ENCODE measurements at places on chromosomes 1 and 21. TPM values are rescaled to one million over a fixed set of nuclear protein-coding genes. Genes with fewer than 3 reads are reported as not detected.

DNA sequence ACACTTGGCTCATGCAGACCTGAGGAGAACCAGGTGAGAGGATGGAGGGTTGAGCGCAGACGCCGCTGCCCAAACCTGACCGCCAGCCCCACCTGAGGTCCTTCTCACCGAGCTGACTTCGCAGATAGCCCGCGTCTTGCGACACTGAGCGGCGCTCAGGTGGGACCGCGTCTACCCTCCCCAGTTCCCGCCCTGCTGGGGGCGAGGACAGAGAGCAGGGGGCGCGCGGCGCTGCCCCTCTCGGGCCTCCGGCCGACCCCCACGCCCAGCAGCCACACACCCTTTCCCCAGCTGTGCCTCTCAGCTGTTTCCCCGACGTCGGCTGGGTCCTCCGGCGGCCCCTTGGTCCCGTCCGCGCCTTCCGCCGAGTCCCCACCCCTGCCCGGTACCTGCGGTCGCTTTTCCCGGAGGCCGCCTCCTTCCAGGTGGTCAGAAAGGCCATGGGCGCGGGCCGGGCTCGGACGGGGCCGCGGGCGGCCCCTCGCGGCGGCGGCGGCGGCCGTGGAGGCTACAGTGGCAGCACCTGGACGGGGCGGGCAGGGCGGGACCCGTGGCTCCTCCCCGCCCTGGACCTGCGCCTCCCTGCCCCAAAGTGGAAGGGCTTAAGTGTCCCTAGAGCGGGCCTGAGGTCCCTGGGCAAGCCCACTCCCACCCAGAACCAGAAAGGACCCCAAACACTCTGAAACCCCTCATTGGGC lies 14.4 kb upstream of the TTC39A start:
- DNase-seq, result no peak

GRCh38 chr21:33690874-33691273 lies 48.6 kb downstream of the ITSN1 start:
- no peak for DNase-seq

DNA sequence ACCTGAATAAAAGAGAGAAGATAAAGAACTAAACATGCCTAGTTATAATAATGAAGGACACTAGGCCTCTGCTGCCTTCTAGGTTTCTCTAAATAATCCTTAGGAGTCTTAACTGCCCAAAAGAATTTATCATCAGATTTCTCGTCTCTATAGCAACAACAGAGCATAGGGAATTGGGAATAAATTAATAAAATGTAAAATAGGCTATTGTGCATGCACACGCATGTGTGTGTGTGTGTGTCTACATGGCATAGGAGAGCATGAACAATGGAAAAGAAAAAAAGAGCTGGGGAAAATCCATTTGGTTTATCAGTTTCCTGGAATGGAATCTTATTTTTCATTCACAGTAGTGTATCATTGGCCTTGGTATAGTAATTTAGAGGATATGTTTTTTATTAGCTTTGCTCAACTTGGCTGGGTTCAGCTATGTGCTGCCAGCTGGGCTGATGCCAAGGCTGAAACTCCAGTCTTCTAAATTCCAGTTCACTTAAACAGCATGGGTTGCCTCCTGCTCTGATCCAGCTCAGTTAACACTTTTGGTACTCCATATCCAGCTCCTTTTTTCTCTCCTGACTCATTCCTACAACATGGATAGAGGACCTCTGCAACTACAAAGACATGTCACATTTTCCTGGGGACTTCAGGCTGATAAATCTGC lies 80.6 kb upstream of the SLFNL1 start:
- DNase-seq, result peak; percentile 52

- DNase-seq, result no peak
These were observed 94.3 kb upstream of the EDN2 start for GRCh38 chr1:41578712-41579335.

DNA sequence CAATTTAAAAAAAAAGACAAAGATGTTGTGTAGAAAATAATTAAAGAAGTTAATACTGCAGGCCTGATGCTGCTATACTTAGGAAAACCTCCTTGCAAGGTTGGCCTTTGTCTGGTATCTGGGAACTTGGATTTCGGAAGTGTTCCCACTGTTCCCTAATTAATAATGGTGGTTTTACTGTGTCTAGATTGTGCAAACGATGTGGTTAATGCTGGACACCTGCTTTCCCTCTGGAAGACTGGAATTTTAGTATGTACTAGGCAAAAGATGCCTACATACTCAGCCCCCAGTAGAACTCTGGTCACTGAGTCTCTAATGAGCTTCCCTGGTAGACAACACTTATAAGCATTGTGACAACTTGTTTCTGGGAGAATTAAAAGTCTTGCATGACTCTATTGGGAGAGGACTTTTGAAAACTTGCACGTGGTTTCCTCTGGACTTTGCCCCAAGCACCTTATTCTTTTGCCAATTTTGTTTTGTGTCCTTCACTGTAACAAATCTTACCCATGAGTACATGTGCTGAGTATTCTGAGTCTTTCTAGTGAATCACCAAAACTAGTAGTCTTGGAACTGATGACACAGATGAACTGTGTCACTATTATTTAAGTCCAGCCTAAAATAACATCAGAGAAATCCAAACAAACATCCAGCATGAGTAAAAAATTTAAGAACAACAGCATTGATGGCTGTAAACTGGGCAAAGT lies 40.4 kb downstream of the LIN9 start:
- no peak for DNase-seq

DNA sequence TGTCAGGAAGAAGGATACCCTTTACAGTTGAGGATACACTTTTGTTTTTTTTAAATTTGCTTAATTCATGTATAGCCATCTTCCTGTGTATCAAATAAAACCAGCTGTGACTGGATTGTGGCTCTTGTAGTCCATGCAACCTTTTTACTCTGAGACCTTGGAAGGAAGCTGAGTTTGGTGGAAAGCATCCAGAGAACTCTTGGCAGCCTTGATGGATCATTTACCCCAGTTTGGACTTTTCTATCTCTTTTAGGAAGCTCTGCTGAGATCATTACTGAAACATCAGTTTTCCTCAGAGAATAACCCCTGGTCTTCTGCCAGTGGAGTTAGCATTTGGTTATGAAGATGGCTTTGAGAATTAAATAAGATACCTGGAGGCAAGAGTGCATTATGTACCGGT lies 21.2 kb upstream of the APOBEC4 start:
- DNase-seq, result no peak

DNA sequence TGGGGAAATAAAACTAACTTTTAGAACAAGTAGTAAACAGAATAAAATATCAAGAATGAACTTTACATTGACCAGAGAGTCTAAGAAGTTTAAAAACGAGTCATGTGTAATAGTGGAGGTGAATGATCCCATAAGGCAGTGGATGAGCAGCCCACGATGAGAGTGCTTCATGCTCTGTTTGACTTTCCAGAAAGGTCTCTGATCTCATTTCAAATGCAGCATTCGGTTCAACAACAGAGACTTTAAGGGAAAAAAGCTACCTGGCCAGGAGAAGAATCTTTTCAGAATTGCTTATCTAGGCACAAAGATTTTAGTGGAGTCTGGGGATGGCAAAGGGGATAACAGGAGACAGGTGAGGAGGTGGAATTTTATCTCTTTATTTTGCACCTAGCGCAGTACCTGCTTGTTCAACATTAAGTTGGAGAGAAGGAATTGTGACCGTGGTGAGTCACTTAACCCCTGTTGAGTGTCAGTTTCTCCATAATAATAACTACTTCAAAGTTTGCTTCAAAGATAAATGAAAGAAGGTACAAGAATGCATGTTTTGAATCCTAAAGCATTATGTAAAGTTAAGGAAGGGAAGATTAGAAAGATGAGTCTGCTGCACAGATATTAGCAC lies 94.9 kb upstream of the KIF26B start:
- DNase-seq, result no peak

GRCh38 chr1:42680921-42681683 lies 1.1 kb upstream of the YBX1 start:
- DNase-seq, result no peak

DNA sequence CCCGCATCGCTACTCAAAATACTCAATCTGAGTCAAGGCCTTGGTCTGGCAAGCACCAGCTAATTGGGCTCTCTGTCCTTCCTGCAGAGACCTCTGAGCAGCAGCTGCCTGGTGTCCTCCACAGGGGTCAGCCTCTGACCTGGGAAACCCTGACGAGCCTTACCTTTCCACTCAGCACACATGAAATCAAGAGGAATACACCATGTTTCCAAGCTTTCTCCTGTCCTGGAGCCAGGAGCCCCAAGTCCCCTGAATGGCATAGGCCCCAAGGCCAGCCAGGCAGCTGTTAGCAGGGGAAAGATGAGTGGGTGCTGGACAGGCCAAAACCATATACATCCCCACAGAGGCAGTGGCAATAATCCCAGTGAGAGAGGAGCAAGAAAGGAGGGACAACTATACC lies 27.2 kb upstream of the TSPEAR start:
- DNase-seq, result no peak

DNA sequence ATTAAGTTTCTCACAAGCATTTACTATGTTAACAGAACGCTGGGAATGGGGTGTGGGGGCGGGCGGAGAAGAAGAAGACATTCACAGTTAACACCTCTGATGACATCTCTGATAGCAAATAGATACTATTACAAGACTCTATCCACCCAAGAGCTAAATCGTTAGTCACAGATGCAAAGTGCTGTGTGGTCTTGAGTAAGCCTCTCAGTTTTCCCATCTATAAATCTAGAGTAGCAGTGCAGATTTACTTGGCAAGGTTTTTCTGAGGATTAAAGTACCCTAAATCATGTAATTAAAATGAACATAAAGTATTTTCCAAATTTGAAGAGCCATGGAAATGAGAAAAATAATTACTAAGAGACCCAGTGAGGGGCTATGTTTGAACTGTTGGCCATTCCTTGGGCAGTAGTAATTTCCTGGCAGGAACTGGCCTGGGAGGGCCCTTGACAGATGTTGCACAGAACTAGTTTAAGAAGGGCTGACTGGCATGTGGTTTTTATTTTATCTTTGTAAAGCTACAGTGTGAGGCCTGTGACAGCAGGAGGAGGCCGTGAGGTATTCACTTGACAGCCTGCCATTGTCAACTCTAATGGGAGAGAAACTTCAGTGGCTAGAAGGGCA lies 58.7 kb upstream of the APOBEC4 start:
- DNase-seq, result no peak

- peak; percentile 100 for DNase-seq
These were observed 151.4 kb downstream of the TGFB2 start for GRCh38 chr1:218496561-218496960.

DNA sequence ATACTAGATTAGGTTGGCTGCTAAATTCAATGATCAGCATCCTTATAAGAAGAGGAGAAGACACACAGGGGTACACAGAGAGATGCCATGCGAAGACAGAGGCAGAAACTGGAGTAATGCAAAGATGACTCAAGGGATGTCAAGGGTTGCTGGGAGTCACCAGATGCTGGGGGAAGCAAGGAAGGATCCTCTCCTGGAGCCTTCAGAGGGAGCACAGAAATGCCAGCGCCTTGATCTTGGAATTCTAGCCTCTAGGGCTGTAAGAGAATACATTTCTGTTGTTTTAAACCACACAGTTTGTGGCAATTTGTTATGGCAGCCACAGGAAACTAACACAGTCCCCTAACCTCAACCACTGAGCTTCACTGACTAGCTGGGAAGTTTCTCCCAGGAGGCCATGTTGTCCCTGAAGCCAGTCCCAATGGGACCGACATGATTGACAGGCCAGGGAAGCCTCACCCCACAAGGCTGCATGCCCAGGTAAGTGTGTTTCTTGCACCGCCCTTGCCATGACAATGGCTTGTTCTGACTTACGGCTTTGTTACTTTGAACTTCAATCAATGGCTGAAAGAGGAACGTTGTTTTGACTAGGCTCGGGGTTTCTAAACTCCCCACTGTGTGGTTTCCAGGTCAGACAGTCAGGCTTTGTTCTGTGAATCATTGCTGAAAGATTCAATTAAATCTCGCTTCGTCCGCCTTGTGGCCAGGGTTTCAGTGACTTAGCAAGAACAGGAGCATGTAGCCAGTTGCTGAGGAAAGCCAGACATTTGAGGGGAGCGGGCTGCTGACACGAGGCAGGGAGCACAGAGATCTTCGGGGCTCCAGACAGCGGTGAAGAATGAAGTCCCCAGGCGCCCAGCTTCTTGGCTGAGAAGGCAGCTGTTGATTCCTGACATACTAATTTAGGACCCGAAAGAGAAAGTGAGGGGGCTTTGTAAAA lies 62.3 kb downstream of the RUNX1 start:
- peak; percentile 65 for DNase-seq

GRCh38 chr1:12617901-12618660 lies at the start of gene DHRS3:
Gene DHRS3, minus strand, starts transcription at chr1:12618210. Its CDS starts 862 bp downstream, at chr1:12617348.
- DNase-seq, result peak; percentile 42

DNA sequence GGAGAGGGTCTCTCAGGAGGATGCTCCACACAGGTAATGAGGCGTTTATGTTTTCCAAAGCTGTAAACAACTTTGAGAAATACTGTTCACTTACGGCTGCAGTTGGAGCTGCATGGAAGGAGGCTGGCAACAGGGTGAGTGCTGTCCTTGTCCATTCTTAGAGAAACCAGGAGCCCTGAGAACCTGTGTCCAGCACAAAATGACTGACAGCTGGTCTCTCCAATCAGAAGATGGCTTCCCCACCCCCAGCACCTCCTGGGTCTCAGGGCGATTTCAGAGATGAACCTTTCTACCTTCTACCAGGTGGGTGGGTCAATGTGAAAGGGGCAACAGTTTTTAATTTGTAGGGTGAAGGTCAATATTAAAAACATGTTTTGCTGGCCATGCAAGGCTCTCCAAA lies 353.6 kb downstream of the NPHP4 start:
- DNase-seq, result no peak

- DNase-seq, result no peak
These were observed 112.2 kb downstream of the DISP1 start for GRCh38 chr1:222927031-222927430.

DNA sequence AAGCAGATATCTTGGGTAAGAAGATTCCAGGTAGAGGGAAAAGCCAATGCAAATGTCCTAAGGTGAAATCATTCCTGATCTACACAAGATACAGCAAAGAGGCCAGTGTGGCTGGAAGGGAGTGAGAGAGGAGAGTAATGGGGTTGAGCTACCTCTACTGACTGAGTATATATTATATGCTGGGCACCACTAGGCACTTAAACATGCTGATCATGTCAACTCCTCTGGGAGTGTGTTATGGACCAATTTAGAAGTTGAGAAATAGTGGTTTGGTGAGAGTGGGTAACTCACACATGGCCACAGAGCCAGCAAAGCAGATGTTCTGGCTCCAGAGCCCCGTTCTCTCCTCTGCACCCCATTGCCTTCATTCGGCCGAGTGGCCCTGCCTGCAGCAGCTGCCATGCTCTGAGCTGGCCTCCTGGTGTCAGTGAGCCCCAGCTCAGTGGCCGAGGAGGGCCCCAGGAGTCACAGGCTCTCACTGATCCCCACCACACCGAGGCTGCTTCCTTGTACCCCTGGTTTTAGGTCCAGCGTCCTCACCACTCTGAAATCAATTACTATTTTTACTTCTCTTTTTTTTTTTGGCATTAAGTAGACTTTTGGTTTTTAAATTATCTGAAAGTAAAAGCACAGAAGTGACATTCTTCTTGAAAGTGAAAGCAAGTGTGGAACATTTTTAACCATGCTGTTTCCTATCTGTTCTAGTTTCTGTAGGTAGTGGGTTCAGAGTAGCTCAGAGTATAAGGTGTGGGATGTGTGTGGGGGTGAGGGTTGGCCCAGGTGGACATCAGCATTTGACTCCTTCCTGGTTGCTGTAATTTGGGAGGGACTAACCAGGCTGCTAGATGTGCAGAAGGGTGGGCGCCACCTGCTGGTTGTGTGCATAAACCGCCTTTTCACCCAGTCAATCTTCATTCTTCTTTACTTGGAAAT lies 45.8 kb upstream of the CRNN start:
- DNase-seq, result no peak

OR2T29 gene
- total RNA-seq, result not detected

RPTN gene
- total RNA-seq, result not detected

NR0B2 gene
- total RNA-seq, result not detected

FBXO44 gene
- total RNA-seq, result 14.4 TPM

CR1L gene
- total RNA-seq, result not detected
